ENCODE measurements at places on chromosomes 3 and 15.

- no peak for DNase-seq
Measured at GRCh38 chr3:183912895-183913579, 28.4 kb upstream of the PARL start.

- DNase-seq = no peak
Measured at GRCh38 chr3:187922704-187923416, 177.6 kb upstream of the BCL6 start.

DNA sequence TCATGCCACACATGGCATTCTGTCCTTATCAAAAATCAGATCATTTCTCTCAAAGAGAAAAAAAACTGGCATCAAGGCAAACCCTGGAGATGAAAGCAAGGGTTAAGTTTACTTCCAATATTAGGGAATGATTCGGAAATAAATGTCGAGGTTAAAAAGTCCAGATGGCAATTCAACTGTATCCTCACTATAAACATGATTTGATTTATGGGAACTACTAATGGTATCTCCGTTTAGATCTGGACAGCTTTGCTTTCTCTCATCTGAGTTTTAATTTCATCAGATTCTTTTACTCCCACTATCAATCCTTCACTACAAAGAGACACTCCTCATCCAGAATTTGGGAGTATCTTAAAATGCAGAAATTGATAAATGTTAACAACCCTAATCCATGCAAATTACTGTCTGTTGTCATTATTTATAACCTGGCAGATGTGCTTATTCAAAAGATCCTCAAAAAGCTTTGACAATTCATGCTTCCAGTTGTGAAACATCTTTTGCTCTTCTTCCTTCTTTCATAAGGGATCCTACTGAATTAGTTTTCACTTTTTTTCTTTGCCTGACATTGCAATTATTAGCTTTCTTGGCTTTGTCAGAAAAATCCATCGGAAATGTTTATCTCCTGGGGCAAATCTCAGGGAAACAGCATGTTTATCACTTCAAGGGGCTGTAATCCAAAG, 903.2 kb downstream of the MCTP2 start:
- no peak for DNase-seq

- DNase-seq = no peak
Measured at GRCh38 chr15:98281130-98281529, 320.6 kb downstream of the ARRDC4 start.

- DNase-seq = no peak
Measured at GRCh38 chr3:58672451-58672850, 5.9 kb upstream of the FAM3D start.

- DNase-seq = no peak
Measured at GRCh38 chr3:39269528-39269927, 10.3 kb downstream of the CX3CR1 start.

DNA sequence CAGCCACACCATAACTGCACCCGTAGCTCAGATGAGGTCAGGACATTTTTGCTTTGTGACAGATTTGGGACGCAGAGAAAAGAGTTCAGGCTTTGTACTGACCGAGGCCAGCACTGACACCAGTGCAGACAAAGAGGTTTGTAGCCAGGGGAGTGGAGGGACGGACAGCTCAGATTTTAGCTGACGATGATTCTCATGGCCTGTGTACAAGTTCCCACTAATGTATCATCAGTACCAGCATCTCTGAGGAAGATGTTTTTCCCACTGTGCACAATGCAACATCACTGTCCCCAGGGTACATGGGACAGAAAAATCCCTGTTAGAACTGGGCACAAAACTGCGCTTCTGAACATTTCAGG, 112.7 kb downstream of the SLCO3A1 start:
- DNase-seq = no peak
